ENCODE measurements at places on chromosomes 12 and 14.

DNA sequence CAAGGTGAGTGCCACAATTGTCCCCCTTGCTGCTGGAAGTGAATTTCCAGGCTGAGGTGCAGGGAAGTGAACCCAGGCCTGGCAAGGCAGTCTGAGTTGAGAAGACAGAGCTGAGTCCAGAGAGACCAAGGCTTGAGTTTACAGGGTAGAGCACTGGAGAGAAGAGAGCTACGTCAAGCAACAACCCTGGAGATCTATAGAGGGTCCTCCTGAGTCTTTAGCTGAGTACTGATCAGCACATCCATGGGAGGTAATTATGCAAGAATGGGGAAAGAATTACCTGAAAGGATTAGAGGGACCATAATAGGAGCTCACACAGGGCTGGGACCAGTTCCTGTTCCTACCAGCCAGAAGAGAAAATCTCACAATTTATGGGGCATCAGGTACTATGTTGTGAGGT is 190.7 kb downstream of the NEDD1 start:
- DNase-seq: no peak

- peak; percentile 49 for DNase-seq
These were observed 316.4 kb downstream of the ZFP36L1 start for GRCh38 chr14:68476212-68477109.

GRCh38 chr12:53591301-53592206 is 34.6 kb downstream of the ATF7 start:
- DNase-seq: no peak

DNA sequence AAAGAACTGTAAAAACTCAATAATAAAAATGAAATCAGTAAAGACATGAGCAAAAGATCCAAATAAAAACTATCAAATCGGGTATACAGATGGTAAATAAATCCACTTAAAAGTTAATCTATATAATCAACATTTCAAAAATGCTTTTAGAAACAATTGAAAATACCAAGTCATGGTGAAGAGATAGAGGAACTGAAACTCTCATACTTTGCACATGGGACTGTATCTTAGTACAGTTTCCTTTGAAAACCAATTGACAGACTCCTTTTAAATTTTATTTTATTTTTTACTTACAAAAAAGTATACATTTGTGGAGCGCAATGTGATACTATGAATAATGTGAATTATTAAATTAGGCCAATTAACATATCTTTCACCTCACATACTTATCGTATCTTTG is 98.6 kb upstream of the FAR2 start:
- DNase-seq: no peak

Data from AG04450 (cell line).